GM20000 (cell line): ENCODE measurements at places on chromosomes 12 and 14.

DNA sequence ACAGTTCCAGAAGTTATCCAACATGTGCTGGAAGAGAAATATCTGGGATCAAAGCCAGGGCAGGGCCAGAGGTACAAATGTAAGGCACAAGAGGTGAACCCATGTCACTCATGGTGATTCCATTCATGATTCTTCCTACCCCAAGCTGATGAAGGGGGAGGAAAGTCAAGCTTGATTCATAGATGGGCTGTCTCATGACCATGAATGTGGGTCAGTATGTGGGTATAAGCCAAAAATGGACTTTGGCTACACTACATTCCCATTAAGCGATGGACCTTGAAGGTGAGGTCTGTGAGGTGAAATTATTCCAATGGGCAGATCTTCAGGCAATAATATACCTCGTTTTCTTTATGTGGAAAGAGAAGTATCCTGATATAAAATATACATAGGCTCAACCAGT is 217.1 kb downstream of the BTG1 start:
- DNase-seq = no peak

GRCh38 chr12:95323212-95323611 is 105.6 kb downstream of the VEZT start:
- no peak for DNase-seq

- no peak for DNase-seq
These were observed 162.5 kb downstream of the SLC38A4 start for GRCh38 chr12:46663318-46663717.

DNA sequence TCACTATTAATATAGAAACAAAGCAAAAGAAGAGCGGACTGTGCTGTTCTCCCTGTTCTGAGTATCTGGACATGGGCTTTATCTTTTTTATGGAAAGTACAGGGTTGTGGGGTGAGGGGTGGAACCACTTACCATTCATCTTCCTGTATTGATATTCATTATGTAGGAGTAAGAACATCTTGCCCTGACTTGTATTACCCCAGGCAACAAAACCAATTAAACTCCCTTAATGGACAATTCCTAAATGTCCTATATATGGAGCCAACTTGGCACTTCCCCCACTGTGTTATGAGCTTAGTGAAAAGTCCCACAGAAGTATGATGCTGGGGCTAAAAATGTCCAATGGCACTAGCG is 139.9 kb upstream of the KRR1 start:
- no peak for DNase-seq

DNA sequence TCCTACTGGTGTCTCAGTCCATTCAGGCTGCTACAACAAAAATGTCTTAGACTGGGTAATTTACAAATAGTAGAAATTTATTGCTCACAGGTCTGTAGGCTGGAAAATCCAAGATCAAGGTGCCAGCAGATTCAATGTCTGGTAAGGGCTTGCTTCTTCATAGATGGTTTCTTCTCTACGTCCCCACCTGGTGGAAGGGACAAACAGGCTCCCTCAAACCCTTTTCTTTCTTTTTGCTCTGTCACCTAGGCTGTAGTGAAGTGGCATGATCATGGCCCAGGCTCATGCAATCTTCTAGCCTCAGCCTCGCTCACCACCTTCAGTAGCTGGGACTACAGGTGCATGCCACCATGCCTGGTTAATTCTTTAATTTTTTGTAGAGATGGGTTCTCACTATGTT is 106.8 kb upstream of the RPH3A start:
- no peak for DNase-seq

DNA sequence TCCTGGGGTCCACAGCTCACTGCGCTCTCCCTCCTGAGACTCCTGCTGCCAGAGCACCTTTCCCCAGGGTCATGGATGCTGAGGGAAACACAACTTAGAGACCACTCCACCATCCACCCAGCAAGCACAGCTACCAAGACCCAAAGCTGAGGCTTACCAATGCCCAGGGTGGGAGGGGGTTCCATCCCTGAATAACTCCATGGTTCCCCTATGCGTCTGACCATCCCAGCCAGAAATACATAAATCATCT is 36.3 kb downstream of the DAD1 start:
- no peak for DNase-seq

GRCh38 chr14:31877255-31877798 is 199.8 kb upstream of the ARHGAP5 start:
- DNase-seq = no peak

GRCh38 chr12:26821212-26821701 is 11.7 kb downstream of the ITPR2 start:
- no peak for DNase-seq

DNA sequence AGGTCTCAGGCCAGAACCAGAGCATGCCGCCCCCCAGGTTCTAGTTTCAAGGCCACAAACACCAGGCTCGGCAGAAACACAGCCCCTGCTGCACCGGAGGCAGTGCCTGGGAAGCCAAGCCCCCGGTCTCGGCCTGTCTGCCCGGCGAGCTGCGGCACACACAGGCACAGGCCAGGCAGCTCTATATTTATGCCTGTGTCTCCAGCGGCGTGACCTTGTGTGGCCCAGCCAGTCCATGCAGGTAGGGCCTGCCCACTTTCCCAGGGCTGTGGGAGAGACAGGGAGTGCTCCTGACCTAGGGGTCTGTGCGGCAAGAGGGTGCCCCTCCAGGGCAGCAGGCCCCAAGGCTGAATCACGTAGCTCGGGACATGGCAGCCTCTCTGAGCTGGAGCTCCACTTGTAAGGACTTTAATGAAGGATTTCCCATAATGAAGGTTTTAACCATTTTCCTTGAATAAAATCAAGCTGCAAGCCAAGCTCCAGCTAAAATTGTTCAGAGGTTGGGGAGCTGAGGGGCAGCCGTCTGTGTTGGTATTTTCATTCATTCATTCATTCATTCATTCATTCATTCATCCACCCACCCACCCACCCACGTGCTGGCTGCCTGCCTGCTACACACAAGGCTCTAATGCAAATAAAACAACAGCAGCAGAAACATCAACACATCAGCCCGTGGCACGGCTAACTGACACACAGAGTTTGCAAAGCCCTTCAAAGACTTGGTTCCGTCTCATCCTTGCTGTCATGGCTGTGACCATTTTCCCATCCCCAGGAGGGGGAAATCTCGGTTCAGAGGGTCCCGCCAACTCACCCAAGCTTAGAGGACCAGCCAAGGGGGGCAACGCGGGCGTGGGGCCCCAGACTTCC is 92.0 kb downstream of the RFLNA start:
- DNase-seq = no peak
